GM12878 (cell line): ENCODE measurements at places on chromosomes 11 and 22. TPM values are rescaled to one million over a fixed set of nuclear protein-coding genes. Genes with fewer than 3 reads are reported as not detected.

The YPEL4 gene
- 0.13 TPM in 1 of 2 replicates, not detected in the other for total RNA-seq

The DDX6 gene
- 117 and 119 TPM in 2 replicates for total RNA-seq

The SLCO2B1 gene
- total RNA-seq = 1.1 and 1.8 TPM in 2 replicates

The ACRV1 gene
- 0.21 TPM in 1 of 2 replicates, not detected in the other for total RNA-seq

The F2 gene
- 0.32 and 0.72 TPM in 2 replicates for total RNA-seq

The NXPE2 gene
- total RNA-seq = not detected in 2 replicates
